ENCODE measurements at places on chromosomes 4 and X.

- no peak for DNase-seq
These were observed 1957.4 kb upstream of the TENM3 start for GRCh38 chr4:180285796-180286195.

- no peak for DNase-seq
These were observed 157.4 kb downstream of the TET2 start for GRCh38 chr4:105304085-105304484.

- no peak for DNase-seq
These were observed 936.2 kb upstream of the LCORL start for GRCh38 chr4:18957716-18958115.

GRCh38 chrX:70437921-70438665 lies 6.5 kb upstream of the DLG3 start:
- no peak for DNase-seq

DNA sequence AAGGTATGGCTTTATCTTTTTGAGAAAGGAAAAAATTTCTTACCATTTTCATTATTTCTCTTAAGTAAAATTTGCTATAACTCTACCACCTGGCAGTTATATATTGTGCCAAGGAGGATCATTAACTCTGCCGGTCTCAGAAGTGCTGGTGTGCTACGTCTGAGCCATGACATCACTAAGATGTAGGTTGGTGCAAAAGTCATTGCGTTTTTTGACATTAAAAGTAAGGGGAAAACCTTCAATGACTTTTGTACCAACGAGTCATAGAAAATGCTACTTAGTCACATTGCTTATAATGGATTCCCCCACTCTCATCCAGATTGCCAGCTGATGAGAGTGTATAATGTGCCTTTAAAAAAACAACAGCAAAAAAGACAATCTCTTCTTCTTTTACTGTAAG lies 569.1 kb upstream of the GALNT7 start:
- no peak for DNase-seq

- no peak for DNase-seq
These were observed 63.1 kb downstream of the NPY2R start for GRCh38 chr4:155271557-155271956.

DNA sequence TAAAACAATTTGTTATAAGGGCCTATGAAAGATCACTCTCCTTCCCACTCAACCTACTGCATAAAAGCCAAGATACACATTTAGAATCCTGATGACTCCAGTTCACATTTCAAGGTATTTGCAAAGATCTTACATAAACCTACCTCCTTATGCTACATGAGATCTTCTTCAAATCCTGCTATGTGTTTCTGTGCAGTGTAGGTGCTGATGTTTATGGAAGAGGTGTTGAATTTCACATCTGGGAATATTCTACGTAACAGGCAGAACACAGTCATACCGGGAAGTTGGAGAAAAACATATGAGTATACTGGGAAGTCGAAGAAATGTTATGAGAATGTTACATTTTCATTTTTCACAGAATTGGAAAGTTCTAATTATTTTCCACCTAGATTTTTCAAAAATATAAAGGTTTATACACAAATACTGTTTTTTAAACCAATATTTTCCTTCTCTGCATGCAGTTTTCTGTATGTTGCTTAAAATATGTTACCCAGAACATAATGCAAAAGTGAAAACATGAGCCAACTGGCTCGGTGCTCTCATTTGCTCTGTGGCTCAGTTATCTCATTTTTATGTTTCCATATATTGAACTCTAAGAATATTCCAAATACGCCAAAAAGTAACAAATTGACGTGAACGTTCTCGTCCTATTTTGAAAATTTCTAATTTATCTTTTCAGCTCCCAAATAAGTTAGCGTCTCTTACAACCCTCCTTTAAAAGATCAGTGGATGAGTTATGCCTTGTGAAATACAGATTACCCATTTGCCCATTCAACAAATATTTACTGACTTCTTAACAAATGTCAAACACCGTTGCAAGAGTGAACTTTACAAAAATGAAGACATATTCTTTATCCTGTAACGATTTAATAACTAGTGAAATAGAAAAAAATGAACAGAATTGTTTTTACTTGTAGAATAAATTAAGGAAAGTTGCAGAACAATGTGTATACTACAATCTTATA lies 899.3 kb downstream of the STIM2 start:
- no peak for DNase-seq
